ENCODE measurements at places on chromosomes 6 and 20. TPM values are rescaled to one million over a fixed set of nuclear protein-coding genes. Genes with fewer than 3 reads are reported as not detected.

DNA sequence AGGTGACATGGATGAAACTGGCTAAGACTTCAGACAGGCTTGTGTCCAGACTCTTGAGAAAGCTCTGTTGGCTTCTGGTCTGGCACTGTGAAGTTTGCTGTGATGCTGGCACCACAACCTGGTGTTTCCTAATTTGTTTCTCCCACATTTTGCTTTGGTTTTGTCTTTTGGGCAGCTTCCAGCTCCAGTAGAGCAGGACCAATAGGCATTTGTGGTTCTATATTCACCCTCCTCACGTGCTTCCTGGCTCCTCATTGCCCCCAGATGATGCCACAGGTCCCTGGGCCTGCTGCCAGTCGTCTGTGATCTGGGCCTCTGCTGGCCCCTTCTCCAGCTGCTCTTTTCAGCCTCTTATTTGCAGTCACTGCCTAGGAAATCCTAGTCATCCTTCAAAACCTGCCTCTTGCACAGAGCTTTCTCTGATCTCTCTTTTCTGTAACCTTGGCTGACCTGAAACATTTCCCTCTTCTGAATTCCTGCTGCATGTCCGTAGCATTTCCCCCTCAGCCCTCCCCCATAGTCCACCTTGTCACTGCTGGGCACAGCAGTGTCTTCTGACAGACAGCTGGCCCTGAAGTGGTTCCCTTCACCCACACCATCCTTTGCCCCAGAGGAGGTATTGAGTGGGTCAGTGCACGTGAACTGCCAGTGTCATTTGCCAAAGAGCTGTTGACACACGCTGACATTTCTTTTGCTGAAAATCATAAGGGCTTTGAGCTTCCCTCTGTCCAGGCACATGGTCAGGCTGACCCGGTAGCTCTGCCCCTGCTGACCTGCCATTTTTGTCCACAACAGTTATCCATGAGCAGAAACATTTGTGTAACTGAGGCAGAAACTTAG, 63.0 kb downstream of the PTPN1 start:
- no peak overlapping the region for H3K4me3 ChIP-seq
- peaks cover 71% of the 10 kb centered on the region for H3K4me1 ChIP-seq
- no peak for DNase-seq
- peaks cover 70% of the 10 kb centered on the region for H3K36me3 ChIP-seq
- H3K27ac ChIP-seq = peak overlapping the region; percentile 32

DNA sequence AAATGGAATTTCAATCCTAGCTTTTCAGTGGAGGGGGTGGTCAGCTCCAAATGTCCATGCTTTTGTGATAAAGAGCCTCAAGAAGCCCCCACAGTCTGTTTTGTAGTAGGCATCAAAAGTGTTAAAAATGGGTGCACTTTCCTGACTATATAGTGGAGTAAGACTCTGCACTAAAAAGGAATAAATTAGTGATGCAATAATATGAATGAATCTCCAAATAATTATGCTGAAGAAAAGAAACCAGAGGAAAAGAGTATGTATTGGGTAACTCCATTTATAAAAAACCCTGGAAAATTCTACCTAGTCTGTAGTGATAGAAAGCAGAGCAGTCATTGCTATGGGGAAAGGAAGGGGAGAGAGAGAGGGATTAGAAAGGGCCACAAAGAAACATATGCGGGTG, 310.4 kb upstream of the SUPT3H start:
- no peaks in the 10 kb centered on the region for H3K36me3 ChIP-seq
- H3K27me3 ChIP-seq = peaks cover 2% of the 10 kb centered on the region
- no peak overlapping the region for H3K4me3 ChIP-seq

GRCh38 chr6:90421666-90422065, 125.0 kb upstream of the BACH2 start:
- no peaks in the 10 kb centered on the region for H3K27me3 ChIP-seq
- H3K4me3 ChIP-seq = no peak overlapping the region
- peaks cover 13% of the 10 kb centered on the region for H3K36me3 ChIP-seq
- H3K4me1 ChIP-seq = peaks cover 33% of the 10 kb centered on the region
- DNase-seq = no peak

WFDC12 gene
- total RNA-seq = not detected

TAGAP gene
- 51.0 TPM for total RNA-seq

OTOR gene
- not detected for total RNA-seq
